ENCODE measurements at places on chromosomes 5 and 9.

GRCh38 chr9:135729480-135729879 is 27.5 kb downstream of the KCNT1 start:
- DNase-seq = no peak

- DNase-seq = peak; percentile 72
These were observed 11.4 kb upstream of the ASS1 start for GRCh38 chr9:130433168-130433946.

DNA sequence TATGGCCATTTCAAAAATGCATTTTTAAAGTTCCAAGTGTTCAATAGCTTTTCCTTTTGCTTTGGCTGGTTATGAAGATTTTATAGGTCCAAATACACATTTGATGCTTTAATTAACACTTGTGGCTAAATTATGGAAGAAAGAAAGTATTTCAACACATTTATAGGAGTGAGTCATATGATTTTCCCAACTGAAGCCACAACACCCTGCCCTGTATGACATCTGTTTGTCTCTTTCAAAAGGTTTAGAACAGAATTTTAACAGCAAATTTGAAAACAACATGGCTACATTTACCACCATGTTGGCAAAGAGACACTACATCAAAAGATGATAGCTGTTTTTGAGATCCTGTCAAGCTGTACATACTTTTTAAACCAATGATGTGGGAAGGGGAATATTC is 99.4 kb downstream of the TMEM174 start:
- DNase-seq = no peak

DNA sequence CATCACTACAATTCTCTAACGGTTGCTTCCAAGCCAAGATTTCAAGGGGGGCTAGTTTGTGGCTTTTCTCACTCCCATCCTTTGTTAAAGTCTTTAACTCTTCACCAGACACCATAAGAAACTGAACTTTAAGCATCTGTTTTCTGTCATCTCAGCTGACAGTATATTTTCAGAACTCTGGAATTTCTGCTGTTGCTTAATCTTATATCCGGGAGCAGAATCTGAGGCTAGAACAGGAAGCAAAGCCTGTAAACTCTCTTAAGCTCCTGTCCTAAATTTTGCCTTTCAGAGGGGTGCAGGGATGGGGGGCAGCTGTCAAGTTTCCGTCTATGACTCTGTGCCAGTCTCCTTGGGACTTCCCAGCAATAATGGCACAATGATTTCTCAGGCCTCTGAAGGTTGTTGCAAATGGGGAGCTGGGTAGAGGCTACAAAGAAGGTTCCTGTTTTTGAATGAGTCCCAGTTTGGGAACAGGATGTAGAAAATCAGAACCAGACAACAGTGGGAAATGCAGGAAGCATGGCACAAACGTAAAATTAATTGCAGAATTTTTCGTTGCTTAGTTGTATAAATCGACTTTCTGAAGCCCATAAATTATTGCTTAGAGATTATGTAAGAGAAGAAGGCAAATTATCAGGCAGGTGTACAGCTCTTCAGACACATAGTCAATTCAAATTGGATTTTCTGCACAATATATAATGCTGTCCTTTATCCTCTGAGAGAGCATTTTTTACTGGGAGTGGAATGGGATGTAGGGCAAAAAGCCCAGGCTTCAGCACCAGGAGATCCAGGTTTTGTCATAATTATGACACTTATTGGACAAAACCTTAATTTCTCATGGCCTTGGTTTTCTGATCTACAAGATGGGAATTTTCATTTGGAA is 430.9 kb downstream of the DMAC1 start:
- DNase-seq = no peak

DNA sequence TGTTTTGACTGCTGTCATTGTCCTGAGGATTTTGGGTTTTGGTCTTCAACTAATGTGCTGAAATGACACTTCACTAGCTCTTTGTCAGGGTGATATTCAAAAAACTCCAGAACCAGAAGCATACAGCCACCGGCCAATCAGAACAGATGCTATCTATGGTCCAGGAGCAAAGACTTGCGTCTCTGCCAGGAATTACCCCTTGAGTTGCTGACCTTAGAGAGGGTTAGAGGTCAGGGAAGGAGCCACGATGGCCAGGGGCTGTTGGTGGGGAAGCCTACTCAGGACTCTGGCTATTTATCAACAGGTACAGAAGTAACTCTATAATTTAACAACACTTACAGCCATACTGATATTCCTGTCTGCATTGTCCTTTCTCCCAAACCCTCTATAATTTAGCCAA is 356.8 kb downstream of the EFNA5 start:
- DNase-seq = no peak

DNA sequence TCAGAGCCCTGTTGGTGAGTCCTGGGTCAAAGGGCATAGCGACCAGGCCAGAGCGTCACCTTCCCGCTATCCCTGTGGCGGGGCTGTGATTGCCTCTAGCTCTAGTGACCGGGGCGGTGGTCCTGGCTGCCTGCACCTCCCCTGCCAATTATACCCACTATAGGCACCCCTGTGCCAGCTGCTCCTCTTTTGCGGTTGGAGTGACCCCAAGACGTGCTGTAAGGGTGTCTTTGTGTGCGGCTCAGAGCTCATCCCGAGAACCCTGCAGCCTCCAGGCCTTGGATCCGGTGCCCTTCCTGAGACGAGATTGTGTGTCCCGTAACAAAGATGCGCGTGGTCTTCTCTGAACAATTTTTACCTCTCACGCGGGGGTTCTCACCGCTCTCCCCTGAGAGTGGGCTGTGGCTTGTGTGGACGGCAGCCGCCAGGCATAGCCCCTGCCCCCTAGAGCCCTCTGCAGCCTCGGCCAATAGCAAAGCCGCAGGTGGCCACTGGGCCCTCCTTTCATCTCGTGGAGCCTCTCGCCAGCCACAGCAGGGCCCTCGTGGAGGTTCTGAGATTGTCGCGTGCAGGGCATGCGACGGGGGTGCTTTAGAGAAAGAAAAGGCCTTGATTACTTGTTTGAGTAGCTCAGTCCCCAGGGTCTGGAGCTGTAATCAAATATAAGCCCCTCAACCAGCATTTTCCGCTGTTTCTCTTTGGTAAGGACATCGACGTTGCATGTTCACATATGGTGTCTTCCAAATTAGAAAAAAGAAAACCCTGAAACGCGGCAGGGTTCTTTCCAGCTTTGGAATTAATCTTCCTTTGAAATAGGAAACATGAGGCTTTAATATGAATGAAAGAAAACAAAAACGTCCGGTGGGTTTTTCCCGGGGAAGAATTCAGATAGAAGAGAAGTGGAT is 10.7 kb downstream of the NKD2 start:
- DNase-seq = no peak

DNA sequence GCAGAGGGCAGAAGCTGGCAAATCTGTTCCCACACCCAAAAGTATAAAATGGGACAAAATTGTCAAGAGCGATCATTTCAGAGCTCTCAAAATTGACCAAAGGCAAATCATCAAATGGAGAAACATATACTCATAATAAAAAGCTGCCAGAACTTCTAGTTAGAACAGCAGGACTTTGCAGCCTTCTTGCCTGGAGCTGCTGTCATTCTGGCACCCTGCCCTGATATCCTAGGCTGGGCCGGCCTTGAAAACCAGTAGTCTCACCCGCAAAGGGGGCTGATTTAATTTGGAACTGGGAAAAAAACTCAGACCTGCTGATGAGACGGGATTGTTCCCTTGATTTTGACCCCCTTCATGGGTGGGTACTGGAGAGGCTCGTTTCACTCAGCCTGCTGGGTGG is 18.5 kb downstream of the OR2V1 start:
- DNase-seq = no peak

DNA sequence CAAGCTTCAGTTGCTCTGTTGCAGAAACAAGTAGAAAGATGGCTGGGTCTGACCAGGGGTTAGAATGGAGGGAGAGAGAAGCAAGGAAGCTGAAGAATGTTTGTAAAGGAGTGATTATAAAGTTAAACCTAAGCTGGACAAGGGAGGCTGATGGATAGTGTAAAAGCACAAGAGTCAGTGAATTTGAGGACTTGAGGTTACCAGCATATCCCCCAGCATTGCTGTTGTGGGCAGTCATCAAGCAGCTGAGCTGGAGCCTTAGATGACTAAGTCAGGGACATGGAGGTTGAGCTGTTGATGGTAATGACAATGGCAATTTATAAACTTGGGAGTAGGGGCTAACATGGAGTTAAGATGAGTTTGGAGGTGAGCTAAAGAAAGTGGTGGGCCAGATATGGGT is 131.5 kb downstream of the ERCC6L2 start:
- no peak for DNase-seq

- no peak for DNase-seq
These were observed 15.9 kb upstream of the LTC4S start for GRCh38 chr5:179777909-179778308.

DNA sequence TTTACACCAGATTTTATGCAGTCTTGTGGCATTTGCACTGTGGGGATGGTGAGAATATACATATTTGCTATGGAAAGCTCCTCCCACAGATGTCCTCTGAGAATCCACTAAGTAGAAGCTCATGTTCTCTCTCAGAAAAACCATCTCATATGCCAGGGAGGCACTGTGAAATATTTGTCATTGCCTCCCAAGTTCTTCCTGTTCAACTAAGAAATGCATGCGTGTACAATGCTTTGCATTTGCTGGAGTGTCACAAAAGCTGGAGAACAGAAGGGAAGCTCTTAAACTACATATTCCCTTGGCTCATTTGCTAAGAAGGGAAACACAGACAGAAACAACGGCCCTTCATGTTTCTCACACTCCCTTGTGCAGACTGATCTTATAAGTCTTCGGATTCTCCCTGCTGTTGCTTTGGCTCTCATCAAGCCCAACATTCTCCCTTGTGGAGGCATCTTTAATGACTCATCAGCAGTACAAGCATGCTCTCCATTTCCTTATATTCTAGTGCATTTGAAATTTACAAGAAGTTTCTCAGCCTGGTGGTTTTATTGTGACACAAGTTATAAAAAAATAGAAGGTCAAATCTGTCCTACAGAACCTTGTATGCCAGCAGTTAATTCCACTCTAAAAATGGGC is 220.6 kb downstream of the TRIM36 start:
- DNase-seq = no peak

- no peak for DNase-seq
These were observed 375.5 kb downstream of the CTNND2 start for GRCh38 chr5:11528720-11529119.

DNA sequence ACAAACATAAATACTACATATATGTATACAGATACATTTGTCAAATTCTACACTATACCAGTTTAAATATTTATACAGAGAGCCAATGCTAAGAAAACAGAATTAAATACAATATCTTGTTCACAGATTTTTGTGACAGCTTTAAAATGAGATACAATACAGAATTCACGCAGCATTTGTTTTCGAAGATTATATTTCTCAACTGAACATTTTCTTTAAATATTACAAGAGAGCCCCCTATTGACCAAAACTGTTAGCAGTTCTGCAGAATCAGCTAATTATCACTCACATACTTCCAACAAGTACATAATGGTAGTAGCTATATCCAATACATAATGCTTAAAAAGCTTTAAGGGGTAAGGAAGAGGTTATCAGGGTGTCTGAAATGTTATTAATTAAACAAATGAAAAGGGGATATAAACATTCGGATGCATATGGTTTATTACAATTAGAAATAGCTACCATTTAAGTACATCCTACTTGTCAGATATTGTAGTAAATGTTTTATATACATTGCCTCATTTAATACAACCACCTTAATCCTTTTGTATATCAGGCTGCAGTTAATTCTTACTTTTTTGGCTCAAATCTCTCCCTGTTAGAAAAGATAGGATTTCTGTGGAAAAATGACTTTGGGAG is 31.7 kb downstream of the ZDHHC21 start:
- DNase-seq = no peak

DNA sequence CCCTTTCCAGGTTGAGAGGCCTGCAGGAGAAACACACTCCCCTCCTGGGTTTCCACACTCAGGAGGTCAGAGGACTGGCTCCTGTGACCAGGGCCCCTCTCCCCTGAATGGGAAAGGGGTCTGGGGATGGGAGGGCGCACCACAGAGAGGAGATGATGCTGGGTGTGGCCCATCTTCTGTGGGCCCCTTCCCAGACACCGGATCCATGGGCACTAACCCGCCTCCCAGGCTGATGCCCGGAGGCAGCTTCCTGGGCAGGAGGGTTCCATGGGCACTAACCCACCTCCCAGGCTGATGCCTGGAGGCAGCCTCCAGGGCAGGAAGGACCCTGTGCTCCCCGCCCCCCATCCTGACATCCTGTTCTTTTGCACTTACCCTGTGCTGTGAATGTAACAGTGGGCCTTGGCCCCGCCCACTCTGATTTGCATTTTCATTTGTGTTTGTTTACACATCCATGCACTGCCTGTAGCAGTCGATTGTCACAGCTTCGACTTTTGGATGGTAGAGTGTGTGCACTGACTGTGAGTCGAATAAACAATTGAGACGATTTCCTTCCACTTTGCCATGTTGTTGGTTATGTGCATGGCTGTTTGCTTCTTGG is 9.3 kb upstream of the DOLPP1 start:
- no peak for DNase-seq

DNA sequence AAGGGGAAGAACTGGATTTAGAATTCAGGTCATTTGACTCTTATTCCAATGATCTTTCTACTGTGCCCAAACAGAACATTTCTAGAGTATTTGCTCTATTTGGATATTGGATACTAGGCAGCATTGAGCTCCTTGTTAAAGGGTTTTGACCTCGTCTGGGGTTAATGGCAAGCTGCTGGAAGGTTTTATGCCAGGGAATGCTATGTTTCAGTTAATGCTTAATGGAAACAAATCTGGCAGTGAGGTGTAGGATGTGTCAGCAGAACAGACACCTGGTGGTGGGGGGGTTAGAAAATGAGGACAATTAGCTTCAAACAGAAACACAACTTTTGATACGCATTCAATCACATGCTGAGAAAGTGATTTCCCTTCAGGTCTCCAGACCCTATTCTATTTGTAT is 51.5 kb downstream of the AGXT2 start:
- no peak for DNase-seq

- no peak for DNase-seq
These were observed 128.8 kb upstream of the PTCH1 start for GRCh38 chr9:95645579-95645978.

DNA sequence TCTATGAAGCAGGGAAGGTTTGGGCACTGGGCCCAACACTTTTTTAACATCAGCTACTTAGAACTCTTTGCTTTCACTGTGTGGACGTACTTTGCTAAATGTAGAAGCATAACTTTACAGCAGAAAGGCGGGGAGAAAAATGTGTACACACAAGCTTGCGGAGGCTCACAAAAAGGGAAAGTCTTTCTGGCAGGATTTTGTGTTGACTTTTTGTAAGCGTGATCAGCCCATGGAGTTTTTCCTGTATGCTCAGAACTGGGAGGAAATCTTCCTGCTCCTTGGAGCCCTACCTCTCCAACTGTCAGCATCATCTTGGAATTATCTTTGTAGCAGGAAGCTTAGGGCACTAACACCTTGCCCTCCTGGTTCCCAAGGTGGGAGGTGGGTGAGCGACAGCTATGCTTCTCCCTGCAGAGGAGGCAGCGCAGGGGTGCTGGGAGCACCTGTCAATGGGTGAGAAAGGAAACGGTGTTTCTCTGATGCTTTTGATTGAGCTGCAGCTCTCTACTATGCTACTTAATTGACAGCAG is 321.9 kb downstream of the GADD45G start:
- no peak for DNase-seq

DNA sequence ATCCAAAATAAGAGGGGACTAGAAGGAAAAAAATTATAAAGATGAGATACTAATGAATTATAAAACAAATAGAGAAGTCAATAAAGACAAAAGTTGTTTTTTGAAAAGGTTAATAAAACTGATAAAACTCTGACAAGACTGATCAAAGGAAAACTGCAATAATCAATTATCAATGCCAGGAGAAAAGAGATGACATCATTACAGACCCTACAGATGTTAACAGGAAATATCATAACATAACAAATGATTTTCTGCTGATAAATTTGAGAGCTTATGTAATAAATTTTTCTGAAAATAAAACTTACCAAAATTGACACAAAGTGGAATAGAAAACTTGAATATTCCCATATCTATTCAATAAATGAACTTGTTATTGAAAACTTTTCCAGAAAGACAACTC is 34.3 kb upstream of the CEP72 start:
- DNase-seq = no peak

Measured in activated naive CD8-positive, alpha-beta T cell treated with anti-CD3 and anti-CD28 coated beads for 36 hours (primary cell).